ENCODE measurements at places on chromosomes 11 and 22.

DNA sequence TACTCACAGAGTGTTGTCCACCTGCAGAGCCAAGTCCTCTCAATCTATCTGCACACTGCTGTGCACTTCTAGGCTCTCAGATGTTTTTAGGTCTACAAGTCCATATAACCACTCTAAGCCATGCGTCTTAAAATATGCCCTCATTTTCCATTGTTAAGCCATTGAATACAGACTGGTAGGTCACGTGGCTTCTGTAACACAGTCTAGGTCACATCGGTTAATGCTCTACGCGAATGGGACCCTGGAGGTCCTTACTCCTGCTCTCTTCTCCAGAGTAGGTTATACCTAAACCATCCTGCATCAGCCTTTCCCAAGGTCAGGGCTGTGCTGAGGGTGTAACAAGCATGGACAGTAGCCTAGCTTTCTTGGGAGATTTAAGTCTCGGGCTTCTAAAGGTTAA is 819 bp downstream of the JAML start:
- no peak for DNase-seq

- DNase-seq = peak; percentile 0
Observed at GRCh38 chr11:107665018-107665417, 46.8 kb downstream of the SLN start.

DNA sequence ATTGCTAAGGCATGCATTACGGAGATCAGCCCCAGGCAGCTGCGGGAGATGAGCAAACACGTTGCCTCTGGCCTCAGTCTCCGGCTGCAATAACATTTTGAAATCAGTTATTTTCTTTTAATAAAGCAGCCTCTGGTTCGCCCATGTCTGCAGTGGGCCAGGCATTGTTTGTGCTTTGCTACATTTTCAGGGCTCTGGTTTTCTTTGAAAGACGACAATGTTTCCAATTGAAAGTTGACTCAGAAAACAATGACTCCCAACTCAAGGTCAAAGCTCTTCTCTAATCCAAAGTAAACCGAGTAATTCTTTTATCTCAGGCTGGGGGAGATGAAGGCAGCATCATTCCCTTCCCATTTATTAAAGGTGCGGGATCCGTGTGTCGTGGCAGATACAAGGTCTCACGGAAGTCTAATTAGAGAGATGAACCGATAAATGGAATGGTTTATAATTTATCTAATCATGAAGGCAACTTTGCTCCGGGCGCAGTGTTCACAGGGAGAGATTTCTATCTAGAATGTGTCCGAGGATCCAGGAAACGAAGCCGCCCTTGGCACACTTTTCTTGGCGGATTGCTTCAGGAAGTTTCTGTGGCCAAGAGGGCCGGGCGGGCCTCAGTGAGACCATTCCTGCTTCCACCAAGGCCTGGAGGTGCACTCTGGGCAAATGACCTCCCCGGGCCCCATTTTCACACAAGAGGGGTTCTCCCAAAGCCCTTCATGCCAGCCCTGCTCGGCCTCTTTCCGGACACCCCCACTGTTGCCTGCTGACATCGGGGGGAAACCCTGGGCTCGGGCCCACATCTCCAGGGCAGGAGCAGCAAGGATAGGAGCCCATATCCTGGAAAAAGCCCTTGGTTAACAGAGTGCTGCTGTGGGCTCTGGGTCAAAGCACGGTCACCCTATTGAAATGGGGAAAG is 811.4 kb downstream of the BRD1 start:
- no peak for DNase-seq

DNA sequence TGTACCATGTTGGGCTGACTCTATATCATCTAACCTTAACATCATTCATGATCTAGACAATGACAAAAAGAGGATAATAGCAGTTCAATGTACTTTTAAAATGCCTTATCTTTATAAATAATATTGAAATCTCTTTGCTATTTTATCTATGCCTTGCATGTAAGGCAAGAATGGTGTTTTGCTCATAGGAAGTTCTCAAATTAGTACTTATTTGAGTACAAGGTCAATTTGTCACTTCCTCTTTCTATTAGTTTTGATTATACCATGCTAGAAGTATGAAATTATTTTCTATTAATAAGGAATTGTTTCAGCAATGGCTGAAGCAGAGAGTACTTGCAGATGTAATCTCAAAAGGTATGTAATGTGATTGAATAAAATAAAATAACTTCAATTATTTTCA is 1285.4 kb upstream of the TENM4 start:
- DNase-seq = no peak

- DNase-seq = peak; percentile 3
Observed at GRCh38 chr22:30390974-30391691, 3.9 kb upstream of the RNF215 start.

Measured in NCI-H345 (cell line).